Hindlimb muscle (tissue), 1 donor: ENCODE measurements at places on chromosomes 2 and 18.

DNA sequence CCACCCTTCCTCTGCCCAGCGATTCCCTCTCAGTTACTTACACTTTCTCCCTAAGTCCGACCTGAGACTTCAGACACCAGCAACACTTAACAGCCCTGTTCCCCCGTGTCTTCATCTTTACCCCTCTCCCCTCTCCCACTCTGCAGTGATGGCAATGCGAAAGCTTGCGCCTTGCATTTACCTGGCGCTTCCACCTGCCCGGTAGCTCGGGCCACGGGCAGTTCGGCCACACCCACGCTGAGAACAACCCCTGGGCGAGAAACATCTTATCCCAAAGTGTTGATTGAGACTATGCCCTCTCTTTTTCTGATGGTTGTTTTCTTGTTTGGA lies 558 bp downstream of the DNAJC10 start:
- no peak for DNase-seq

- DNase-seq: no peak
Measured at GRCh38 chr2:238169048-238169707, 10.4 kb downstream of the ERFE start.

DNA sequence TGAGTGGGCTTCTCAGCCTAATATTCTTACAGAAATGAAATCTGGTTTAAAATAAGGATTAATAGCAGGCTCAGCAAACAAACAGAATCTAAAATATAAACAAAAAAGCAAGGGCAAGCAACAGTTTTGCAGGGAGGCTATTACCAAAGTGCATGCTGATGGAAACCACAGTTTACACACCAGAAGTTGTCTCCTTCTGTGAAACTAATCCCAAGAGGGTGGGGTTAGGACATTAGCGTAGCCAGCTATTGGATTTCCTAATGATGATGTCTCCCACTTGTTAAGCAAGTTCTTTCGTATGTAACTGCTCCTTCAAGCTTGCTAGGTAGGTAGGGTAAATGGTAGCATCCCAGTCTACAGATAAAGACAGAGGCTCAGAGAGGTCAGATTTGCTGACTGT lies 65.0 kb upstream of the TSPYL6 start:
- no peak for DNase-seq

DNA sequence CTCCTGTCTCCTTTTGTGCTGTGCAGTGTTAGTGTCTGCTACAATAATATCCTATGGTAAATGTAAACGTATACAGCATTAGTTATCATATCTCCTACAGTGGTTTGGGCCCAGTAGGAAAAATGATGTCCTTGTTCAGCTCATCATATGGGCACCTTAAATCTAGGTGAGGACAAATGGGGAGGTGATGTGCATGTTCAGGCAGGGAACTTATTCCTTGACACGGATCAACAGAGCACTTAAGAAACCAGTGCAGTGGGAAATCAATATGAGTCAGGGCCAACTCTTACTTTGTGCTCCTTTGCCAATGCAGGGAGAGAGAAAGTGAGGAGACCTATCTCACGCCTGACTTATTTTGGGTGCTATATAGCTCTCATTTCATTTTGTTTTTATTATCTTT lies 76.4 kb downstream of the KLHL14 start:
- no peak for DNase-seq

GRCh38 chr18:66110607-66111006 lies 359.8 kb downstream of the CDH7 start:
- no peak for DNase-seq

- DNase-seq: no peak
Measured at GRCh38 chr2:241009601-241010530, 11.4 kb downstream of the SNED1 start.

- no peak for DNase-seq
Measured at GRCh38 chr2:225462945-225463344, 63.4 kb downstream of the NYAP2 start.

DNA sequence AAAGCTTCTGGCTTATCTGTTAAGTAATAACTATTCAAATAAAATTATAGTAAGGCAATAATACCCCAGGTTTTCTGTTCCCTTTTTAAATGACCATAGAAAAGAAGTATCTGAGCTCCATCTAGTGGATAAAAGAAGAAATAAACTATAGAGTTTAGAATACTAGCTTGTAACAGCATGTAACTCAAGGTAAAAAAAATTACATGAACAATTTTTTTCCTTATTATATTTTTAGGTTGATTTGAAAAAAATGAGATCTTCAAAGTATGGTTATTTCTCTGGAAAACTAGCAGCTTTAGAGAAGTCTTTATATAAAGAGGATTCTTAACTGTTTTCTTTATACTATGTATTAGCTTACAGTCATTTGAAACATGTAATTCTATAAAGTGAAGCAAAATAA lies 58.1 kb downstream of the NCKAP1 start:
- DNase-seq: peak; percentile 4

GRCh38 chr2:155310589-155310988 lies 612.1 kb downstream of the KCNJ3 start:
- DNase-seq: peak; percentile 9

- no peak for DNase-seq
Measured at GRCh38 chr2:112812318-112813267, 24.0 kb downstream of the IL1B start.

DNA sequence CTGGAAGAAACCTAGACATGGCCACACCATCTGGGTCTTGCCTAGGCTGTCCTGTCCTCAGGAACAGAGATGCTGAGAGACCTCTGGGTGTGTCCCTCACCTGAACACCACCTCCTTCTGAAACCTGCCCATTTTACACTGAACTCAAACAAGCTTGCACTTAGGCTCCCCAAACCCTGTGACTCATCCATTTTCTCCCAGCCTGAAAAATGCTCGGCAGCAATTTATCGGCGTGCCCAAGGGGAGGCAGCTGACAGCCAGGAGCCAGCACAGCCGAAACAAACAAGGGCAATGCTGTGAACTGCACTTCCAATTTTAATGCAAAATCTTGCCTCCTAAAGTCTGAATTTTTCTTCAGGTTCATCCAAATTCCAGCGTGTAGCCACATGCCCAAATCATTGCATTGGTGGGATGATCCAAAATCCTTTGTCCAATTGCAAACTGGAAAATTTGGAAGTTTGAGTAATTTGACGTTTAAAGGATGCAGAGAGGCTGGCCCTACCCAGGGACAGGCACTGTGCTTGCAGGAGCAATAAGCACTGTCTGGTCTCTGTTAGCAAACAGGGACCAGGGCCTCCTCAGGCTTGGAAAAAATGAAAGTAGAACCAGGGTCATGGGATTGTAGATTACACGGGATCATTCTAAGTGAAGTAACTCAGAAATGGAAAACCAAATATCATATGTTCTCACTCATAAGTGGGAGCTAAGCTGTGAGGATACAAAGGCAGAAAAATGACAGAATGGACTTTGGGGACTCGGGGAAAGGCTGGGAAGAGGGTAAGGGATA lies 67.7 kb downstream of the GALNT14 start:
- no peak for DNase-seq

DNA sequence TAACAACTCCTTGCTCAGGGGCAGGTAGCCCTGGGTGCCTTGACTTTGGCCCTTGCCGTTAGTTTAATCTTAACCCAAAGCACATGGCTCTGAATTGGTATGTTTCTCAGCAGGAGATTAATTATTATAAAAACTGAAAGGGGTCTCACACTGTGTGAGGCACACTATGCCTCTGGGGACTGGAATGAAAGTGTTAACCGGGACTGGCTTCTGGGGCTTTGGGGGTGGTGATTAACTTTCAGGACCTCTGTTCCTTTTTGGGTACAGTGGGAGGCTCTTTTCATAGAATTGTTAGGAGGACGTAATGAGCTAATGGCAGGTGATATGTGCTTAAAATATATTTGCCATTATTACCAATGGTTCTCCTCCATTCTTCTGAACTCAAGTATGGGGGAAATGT lies 5.1 kb downstream of the MERTK start:
- no peak for DNase-seq

- DNase-seq: no peak
Measured at GRCh38 chr18:75200071-75200470, 8.9 kb downstream of the PTGR3 start.

DNA sequence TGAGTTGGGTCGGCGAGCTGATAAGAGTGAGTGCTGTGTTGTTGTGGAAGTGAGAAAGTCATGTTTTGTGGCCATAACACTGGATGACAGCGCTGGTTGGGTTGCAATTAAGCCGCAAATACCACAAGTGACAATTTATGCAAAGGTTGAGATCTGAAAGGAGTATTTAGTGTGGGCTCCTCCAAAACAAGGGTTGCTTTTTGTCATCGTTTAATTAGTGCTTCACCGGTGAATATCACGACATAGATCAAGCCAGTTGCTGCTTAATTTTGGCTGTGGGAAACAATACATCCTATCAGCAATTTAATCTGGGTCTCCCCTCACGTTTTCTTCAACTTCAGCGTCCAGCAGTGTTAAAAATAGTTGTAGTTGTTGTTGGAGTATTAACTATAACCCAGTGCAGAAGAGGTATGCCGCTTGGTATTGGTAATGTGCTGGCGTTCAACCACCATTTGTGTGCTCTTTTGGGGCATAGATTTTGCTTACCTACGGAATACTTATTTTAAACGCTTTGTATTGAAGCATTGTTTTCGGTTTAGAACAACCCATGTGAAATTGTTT lies 662 bp downstream of the ACVR2A start:
- DNase-seq: peak; percentile 11

- no peak for DNase-seq
Measured at GRCh38 chr2:125681576-125681975, 974.4 kb upstream of the GYPC start.

DNA sequence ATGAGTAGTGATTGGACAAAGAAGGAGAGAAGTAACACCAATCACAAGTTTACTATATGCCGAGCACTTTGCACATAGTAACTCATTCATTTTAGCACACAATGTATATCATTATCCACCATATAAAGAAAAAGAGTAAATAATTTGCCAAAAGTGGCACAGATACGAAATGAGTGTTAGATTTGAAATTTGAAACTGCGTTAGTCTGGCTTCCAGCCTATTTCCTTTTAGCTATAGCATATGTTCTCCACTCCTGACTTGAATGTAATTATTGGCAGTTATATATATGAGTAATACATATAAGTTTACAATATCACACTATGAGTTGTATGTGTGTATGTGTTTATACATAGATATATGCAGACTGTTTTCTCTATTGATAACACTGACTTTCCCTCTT lies 98.6 kb downstream of the NOL4 start:
- DNase-seq: no peak

DNA sequence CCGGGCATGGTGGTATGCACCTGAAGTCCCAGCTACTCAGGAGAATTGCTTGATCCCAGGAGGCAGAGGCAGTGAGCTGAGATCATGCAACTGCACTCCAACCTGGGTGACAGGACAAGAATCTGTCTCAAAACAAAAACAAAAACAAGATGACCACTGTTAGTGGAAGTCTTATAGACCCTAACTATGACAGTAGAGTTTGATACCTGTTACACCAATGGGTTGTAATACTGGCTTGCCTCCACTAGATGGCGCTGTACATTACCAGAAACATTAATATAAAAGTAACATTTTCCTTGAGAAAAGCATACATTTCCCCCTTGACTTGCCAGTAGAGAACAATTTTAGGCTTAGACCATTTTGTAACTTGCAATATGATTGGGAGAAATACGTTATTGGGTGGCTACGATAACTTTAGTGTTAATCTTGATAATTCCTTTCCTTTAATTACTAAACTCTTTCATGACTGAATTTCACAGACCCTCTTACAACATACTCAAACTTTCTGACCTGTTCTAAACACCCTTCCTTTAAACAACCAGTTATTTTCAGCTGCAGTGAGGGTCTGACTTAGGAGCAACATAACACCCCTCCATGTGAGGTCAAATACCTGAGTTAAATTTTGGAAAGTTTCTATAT lies 19.5 kb downstream of the SLC25A52 start:
- DNase-seq: no peak

GRCh38 chr18:22346953-22347605 lies 70.6 kb downstream of the CTAGE1 start:
- no peak for DNase-seq

- no peak for DNase-seq
Measured at GRCh38 chr2:17124575-17125318, 393.5 kb downstream of the RAD51AP2 start.

- DNase-seq: no peak
Measured at GRCh38 chr18:63180971-63181376, 138.6 kb downstream of the BCL2 start.

DNA sequence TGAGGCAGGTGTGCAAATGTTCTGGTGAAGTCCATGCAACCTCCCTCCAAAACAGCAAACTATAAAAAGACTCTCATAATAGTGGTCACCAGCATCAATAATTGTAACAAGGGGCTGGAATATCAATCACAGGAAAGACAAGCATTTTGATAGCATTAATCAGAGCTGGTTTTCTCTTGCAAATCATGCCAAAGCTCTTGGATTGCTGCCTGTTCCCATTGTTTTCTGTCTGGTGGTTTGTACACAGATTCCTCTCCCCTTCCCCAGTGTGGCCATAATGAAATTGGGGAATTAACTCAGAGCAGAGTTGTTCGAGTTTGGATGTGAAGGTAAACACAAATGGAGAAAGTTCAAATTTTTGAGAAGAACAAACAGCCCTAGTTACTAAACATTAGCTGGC lies 134.2 kb downstream of the CDCA7 start:
- no peak for DNase-seq

DNA sequence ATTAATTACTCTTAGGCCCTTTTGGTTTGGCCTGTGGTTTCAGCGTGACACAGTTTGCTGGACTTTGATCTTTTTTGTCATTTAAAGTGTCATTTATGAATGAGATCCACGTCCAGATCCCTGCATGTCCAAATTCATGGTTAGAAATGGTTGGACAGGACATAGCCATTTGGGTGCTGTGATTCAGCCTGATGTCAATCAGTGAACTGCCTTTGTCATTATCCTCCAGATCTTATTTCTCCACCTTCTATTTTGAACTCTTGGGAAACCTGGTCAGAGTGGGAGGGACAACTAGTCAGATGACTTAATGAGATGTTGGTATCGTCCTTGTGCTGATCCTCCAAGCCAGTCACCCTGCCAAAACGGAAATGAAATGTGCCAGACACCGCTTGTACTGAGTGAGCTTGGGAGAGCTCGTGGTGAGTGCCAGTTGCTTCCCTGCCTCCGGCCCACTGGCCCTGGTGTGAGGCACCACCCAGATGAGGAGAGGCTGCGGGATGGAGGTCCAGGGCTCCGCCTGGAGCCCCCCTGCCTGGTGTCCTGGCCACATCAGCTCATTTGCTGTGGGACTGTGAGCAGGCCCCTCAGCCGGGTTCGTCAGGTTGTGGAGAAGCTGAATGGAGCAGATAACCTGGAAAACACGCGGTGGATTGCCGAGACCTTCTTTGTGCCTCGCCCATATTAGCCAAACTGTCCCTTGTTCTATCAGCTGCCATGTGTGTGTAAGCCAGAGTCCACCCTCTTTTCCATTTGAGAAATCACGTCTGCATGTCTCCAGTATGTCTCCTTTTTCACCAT lies 70.1 kb downstream of the DGKD start:
- no peak for DNase-seq

DNA sequence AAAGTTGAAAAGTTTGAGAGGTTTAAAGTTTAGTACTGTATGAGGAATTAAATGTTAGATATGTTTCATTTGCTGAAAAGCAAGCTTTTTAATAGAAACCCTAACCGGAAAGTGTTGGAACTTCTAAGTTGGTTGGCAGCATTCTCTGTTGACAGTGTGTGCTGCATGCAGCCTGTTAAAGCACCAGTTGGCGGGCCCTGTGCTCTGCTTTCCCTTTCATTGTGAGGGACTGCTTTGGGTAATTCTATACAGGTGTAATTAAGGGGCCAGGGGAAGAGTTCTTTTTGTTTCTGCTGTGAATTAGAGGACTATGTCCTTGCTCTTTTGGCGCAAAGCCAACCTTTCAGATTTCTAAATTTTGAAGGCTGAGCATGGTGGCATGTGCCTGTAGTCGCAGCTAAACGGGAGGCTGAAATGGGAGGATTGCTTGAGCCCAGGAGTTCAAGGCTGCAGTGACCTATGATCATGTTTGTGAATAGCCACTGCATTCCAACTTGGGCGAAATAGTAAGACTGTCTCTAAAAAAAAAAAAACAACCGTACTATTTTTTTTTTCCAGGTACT lies 20.1 kb downstream of the PLEKHB2 start:
- DNase-seq: no peak
